ENCODE measurements at places on chromosomes 4 and X. TPM values are rescaled to one million over a fixed set of nuclear protein-coding genes. Genes with fewer than 3 reads are reported as not detected.
A peak's percentile ranks its signal among the peaks of the same experiment; 100 is the strongest.

- DNase-seq, result no peak
Measured at GRCh38 chr4:67019686-67020437, 525.4 kb downstream of the CENPC start.

DNA sequence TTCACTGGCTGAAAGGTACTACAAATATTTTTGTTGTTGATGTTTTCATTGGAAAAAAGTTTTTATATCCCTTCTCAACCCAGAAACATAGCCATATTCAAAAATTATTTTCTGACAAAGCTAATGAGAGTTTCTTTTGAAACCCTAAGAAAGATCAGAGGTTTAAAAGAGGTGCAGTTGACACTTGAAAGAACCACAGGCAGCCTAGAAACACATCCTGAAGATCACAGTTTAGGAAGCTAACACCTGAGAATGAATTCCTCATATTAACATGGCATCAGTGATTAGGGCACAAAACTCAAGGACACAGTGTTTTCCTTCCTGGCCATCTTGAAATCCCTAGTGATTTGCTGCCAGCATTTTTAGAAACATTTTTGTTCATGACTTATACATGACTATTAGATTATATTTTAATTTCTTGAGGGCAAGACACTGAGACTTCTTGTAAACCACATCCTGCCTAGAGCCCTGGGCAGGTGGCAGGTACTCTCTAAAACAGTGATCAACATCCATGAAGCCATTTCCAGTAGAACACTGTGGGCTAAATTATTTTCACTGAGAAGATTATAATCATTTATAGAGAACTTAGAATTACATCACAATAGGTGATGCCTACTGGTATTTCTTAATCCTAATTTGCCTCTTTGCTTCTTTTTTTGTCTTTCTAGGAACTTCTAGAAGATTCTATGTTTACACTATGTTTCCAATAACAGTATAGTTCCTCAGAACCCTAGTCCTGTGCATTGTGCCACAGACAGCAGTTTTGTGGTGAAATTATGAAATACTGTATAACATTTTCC lies 80.0 kb downstream of the ARSJ start:
- no peak for DNase-seq

GRCh38 chrX:73821921-73822559 lies 259.0 kb downstream of the CHIC1 start:
- DNase-seq, result no peak

DNA sequence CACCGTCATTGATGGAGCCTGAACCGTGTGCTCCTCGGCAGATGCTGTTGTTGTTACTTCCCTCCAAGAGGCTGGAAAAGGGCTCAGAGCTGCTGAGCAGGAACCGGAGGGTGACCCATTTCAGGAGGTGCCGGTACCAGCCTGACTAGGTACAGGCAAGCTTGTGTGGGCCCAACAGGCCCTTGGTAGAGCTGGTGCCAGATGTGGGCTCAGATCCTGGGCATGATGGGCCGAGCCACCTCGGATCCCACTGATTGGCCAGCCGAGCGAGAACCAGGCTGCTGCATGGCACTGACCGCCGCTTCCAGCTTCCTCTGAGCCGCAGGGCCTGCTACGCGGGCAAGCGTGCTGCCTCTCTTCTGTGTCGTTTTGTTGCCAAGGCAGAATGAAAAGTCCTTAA lies 33.7 kb downstream of the NOP14 start:
- no peak for DNase-seq

GRCh38 chrX:88789825-88790224 lies 42.8 kb downstream of the CPXCR1 start:
- DNase-seq, result no peak

GRCh38 chr4:183503497-183504063 lies 1.3 kb upstream of the ING2 start:
- DNase-seq, result no peak

DNA sequence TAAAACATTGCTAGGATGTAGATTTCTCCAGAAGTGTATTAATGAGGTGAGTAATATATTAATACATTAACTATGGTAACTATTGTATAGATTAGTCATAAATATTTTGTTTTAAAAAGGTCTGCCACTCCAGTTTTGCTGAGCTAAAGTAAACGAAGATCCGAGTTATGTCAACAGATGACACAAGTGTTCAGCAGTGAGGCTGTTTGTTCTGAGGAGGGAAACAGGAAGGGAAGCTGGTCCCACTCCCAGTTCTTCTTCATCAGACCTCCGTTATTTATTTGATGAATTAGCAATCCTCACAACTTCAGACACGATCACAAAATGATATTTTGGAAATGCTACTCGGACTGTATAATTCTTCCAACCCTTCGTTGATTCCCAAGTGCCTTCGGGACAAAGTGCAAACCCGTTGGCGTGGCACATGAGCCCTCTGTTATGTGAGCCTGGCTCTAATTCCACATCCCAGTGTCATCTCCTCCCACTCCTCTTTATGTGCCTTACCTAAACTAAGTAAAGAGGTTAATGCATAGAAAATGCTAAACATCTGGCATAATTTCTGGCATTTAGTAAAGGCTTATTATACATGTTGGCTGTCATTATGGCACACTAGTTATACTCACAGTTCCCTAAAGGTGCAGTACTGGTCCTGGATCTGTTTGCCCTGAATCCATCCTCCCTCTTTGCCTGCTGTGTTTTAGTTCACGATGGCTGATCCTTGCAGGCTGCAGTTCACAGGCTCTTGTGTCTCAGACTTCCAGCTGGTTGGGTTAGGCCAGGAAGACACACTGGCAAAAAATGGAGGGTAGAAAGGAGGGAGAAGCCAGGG lies 190.6 kb upstream of the LNX1 start:
- DNase-seq, result no peak

DNA sequence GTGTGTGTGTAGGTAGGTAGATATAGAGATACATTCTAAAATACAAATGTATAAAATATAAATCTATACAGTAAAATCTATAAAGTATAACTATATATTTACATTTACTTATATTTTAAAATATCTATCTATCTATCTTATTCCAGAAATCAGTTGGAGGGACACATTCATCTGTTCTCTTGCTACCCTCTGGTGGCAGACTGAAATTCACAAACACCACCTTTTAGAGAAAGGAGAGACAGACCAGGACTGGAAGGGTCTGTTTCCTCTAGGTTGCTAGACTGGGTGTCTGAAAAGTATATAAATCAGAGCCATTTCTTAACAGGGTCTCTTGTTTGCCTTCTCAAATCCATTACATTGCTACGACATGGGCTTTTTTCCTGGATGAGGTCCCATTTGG lies 343.0 kb downstream of the OPHN1 start:
- DNase-seq, result no peak

DNA sequence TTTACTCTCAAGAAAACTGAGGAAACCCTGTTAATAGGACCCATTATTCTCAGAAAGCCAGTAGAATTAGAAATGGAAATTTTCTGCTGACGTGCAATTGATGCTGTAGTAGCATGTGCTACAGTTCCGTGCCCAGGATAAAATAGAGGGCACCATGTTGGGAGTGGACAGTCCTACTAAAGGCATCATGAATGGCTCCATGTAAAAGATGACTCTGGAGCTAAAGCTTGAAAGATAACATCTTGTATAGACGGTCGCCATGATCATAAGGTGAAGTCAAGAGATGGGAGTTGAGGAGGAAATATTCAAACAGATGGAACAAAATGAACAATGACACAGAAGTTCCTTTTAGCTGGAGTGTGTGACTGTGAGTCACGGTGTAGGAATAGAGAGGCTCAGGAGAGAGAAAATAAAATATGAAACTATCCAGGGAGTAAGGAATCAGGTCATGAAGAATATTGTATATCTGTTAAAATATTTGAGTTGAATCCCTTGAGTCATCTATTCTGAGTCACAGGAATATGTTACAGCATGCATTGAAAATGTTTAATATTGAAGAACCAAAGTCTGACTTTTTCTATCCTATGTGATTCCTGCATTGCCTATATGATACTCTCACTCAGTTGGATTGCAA lies 31.8 kb downstream of the ANXA10 start:
- DNase-seq, result no peak

GRCh38 chr4:141580523-141580922 lies 55.9 kb upstream of the IL15 start:
- DNase-seq, result no peak

DNA sequence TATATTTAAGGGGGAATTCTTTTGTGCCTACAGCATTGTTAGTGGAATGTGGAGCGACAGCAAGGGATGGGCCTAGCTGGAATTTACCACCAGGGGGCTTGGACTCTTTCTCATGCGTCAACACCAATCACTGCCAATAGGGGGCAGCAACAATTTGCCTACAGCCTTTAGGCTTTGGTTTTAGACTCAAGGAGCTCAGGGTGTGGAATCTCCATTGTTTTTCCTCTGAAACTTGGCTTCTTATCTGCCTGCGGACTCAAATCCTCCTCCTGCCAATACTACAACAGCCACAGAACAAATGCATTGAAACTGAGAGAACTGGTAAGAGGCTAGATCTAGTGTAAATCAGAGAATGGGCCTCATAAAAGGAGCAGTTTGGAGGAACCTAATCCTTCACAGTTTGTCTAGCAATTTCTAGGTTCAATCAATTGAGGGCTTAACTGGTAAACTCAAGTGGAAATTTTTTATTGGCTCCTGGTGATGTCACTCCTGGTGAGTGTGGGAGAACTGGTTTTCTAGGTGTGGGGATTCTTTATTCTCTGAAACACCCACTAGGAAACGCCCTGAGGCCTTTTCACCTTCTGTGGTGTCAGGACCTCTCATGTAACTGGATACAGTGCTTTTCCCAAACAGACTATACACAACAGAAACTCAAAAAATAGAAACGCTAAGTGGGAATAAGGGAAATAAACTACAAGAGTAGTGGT lies 27.9 kb upstream of the TMSB4X start:
- peak; percentile 72 for DNase-seq

DNA sequence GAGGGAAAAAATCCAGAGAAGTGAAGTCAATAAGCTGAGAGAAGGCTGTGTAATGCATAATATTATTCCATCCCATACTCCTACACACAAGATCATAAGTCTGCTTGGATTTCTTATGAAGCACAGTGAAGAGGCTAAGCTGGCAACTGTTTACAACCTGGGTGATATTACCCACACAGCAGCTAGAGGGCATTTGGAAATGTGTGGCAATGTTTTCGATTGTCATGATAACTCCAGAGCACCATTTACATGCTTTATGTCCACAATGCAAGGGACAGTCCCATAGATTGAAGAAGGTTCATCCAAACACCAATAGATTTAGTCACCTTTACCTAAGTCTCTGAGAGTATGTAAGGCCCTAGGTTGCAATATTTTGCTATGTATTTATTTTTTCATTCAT lies 412.2 kb downstream of the PPP3CA start:
- no peak for DNase-seq

- no peak for DNase-seq
Measured at GRCh38 chrX:20204351-20204750, 62.4 kb downstream of the RPS6KA3 start.

DNA sequence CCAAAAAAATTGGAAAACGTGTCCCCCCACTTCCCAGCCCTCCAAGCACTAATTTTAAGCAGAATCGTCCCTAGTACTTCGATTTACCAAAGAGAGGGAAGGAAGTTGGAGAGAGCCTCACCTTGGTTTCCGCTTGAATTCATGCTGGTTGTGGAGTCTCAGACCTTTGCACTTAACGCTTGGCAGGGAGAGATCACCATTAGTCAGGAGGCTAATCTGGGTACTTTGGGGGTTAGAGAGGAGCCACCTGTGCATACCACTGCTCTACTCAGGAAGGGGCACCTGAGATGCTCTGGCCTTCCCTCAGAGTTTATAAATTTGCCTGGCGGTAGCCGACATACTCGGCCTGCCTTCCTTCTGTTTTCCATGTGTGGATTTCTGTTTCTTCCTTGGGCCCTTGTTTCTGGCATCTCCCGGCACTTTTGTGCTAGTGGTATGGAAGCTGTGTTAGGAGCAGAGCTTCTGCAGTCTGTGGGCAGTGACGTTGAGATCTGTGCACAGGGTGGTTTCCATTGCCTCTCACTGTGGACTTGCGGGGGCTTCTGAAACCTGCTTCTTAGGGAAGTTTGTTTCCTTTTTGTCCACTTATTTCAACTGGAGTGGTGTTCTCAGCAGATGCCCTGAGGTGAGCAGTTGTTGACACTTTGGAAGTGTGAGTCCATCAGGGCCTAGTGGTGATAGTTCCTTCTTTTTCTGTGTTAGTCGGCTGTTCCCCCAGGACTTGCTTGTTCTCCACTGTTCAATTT lies 104.2 kb downstream of the TMEM131L start:
- DNase-seq, result no peak

DNA sequence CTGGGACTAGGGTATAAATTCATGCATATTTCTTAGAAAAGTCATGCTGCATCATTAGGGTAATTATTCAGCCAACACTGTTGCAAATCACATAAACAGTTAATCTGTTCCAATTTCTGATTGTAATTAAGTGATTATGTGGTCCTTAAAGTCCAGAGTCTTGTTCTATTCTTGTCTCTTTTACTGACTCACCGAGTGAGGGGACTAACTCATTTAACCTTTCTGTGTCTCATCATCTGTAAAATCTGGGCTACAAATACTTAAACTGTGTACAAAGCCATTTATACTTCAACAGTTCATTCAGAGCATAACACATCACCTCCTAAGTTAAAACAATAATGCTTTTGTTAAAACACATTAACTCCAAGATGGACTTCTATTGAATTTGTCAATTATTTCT lies 65.4 kb upstream of the KLHL13 start:
- DNase-seq, result no peak

DNA sequence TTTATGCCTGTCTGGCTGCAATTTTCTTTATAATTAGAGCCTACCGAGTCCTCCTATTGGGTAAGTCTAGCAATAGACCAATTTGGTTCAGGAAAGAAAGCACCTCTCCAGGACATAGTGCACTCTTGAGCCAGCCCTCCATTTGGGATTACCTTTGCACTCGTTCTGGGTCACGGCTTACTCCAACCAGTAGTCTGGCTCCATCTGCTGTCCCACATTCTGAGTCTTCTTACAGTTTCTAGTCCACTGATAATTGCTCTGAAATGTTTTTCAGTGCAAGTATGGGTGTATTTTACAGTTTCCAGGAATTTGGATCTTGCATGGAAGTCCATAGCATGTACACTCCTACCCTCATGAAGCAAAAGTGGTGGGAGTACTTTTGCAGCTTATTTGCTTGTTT lies 34.8 kb upstream of the USP51 start:
- no peak for DNase-seq

The COMMD8 gene
- total RNA-seq, result 10.0 TPM

The HSD17B13 gene
- 0.16 TPM for total RNA-seq

The KLF8 gene
- 9.6 TPM for total RNA-seq

The TMEM154 gene
- total RNA-seq, result 1.2 TPM

The XIAP gene
- 38.1 TPM for total RNA-seq

The CCKAR gene
- total RNA-seq, result not detected

The CTAG1A gene
- total RNA-seq, result not detected

The RASGEF1B gene
- total RNA-seq, result 7.2 TPM
